Motor neuron (in vitro differentiated cells): ENCODE measurements at places on chromosomes 7 and 10. TPM values are rescaled to one million over a fixed set of nuclear protein-coding genes. Genes with fewer than 3 reads are reported as not detected.
A peak's percentile ranks its signal among the peaks of the same experiment; 100 is the strongest.

The KCNH2 gene
- total RNA-seq, result 0.26 and 0.38 TPM in 2 replicates

The AASS gene
- total RNA-seq, result 35.8 and 53.3 TPM in 2 replicates

The ATP6V0A4 gene
- total RNA-seq, result 0.13 and 0.14 TPM in 2 replicates

The NEUROG3 gene
- 0.13 and 0.27 TPM in 2 replicates for total RNA-seq

The ZWINT gene
- 3.0 and 3.2 TPM in 2 replicates for total RNA-seq

The NCF1 gene
- 2.7 and 2.8 TPM in 2 replicates for total RNA-seq

The OR6B1 gene
- 0.62 TPM in 1 of 2 replicates, not detected in the other for total RNA-seq

The PLEKHS1 gene
- 0.19 TPM in 1 of 2 replicates, not detected in the other for total RNA-seq

The ELN gene
- total RNA-seq, result 0.69 and 1.8 TPM in 2 replicates

The SPDYE16 gene
- 0.26 and 0.32 TPM in 2 replicates for total RNA-seq

DNA sequence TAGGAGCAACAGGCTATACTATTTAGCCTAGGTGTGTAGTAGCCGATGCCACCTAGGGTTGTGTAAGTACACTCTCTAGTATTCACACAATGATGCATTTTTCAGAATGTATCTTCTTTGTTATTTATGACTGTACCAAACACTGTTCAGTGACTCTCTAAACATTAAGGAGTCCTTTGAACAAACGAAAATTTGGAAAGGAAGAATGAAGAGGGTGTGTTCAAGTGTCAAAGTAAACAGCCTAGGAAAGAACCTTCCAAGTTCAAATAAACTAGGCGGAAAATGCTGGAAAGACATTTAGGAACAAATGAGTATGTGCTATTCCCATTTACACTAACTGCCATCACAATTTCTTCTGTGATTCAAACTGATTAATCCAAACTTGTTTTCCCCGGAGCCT lies 142.4 kb downstream of the CHCHD3 start:
- ATAC-seq, result no peak

GRCh38 chr7:140911746-140912145 lies 13.0 kb downstream of the BRAF start:
- ATAC-seq, result no peak

DNA sequence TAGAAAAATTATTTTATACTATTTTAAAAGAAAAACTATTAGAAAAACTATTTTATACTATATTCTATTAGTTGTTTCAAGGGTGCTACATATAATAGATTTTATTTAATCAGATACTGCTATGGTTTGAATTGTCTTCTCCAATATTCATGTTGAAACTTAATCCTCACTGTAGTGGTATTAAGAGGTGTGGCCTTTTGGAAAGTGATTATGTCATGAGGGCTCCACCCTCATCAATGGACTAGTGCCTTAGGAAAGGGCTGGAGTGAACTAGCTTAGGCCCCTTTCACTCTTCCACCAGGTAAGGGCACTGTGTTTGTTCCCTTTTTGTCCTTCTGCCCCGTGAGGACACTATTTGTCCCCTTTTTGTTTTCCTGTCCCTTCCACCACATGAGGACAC lies 111.6 kb downstream of the ATE1 start:
- no peak for ATAC-seq

DNA sequence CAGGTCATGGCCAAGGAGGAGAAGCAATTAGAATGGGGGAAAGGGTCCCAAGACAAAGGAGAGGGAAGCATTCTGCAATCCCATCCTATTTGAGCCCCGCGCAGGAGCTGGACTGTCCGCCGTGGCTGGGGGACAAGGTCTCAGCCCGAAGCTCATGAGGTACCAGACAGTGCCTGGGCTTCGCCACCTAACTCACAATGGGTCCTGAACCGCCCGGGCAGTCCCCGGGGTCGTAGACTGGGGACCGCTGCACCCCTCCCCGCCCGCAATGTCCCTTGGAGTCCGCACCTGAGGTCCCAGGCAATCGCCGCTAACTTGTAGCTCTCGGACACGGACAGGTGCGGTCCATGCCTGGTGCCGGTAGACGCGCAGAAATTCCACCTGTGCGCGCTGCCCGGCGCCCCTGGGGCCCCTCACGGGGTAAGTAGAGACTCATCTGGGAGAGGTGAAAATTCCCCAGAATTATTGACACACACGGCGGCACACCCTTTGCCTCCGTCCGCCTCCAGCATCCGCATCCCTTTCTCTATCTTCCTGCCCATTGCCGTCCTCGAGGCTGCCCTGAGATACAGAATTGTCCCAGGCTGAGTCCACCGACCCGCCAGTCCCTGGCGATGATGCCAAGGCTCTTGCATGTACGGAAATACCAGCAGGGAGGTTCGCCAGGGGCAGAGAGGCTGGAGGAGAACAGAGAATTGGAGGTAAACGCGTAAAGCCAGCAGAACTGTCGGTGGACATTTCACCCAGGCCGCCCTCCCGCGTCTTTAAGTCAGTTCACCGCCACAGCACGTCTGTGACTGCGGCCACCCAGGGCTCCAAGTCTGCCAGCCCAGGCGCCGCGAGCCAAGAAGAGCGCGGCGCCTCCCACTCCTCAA lies 1.8 kb downstream of the CHRM2 start:
- ATAC-seq, result peak; percentile 24

DNA sequence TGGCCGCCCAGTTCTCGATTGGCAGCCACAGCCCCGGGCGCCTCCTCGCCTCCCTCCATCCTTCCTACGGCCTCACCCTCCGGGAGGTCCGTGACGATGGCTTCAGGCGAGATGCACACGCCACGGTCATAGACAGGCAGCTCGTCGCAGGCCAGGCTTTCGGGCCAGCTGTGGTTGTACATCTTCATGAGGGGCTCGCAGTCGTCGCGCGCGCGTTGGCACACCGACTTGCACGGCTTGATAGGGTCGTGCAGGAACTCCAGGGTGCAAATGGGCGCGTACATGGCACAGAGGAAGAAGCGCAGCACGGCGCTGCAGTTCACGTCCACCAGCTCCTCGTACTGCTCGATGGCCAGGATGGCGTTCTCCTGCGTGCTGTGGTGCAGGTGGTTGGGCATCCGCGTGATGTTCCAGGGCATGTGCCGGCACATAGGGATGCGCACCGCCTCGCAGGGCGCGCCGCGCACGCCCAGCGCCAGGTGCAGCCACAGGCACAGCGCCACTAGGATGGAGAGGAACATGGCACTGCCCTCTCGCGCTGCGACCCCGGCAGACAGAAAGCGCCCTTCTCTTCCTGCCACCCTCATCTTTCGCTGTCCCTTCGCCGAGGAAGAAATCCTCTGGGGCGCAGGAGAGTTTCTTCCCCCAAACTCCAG lies 472 bp downstream of the SFRP4 start:
- peak; percentile 13 for ATAC-seq

GRCh38 chr10:4202938-4203337 lies 417.9 kb upstream of the KLF6 start:
- ATAC-seq, result no peak

DNA sequence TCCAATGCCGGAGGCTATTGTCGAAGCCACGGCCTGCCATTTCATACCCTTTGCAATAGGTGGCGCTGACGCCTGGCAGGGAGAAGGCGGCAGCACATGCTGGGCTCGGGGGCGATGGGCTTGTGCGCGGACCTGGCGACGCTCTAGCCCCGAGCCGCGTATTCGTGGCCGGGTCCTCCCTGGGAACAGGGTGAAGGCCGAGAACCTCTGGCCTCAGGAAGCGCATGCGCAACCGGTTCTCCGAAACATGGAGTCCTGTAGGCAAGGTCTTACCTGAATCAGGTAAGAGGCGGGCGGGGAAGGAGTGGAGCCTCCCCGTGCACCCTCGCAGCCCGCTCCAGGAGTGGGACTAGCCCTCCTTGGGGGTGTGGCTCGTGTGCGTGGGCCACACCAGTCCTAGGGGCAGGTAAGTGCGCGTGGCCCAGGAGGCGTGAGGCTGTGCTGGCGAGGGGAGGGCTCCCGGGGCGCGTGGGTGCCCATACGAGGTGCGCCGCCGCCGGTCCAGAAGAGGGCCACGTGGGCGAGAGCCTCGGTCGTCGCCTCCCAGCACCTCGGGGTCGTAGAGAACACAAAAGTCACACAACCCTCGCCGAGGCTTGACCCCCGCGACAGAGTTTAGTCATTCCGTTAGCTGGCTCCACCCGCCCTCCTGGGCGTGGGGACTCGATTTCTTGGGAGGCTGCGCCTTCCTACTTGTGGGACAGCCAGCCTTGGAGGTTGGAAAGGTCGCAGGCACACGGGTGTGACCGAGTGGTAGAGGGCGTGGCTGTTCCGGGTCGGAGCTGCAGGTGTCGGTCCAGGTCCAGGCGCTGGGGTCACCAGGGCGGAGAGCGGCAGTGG lies 5.6 kb upstream of the MEST start:
- ATAC-seq, result no peak

DNA sequence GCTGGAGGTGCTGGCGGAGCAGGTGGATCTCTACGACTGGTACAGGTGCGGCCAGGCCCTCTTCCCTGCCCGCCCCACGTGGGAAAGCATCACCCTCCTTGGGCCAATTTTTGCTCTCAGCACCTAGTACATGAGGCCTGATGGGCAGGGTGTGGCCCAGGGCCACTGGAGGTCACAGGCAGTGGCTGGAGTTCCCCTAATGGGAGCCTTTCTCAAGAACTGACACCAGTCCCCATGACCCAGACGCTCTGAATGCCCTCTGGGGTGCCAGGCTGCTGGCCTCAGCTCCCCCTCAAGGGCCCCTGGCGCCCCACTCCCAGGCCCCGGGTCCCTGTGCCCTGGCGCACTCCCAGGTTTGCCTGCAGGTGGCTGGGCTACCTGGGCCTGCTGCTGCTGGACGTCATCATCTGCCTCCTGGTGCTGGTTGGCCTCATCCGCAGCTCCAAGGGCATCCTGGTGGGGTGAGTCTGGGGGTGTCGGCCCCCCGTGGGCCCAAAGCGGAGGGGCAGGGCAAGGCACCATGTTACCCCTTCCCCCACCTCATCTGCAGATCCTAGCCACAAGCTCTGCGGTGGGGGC lies 15.9 kb downstream of the TTYH3 start:
- ATAC-seq, result no peak

DNA sequence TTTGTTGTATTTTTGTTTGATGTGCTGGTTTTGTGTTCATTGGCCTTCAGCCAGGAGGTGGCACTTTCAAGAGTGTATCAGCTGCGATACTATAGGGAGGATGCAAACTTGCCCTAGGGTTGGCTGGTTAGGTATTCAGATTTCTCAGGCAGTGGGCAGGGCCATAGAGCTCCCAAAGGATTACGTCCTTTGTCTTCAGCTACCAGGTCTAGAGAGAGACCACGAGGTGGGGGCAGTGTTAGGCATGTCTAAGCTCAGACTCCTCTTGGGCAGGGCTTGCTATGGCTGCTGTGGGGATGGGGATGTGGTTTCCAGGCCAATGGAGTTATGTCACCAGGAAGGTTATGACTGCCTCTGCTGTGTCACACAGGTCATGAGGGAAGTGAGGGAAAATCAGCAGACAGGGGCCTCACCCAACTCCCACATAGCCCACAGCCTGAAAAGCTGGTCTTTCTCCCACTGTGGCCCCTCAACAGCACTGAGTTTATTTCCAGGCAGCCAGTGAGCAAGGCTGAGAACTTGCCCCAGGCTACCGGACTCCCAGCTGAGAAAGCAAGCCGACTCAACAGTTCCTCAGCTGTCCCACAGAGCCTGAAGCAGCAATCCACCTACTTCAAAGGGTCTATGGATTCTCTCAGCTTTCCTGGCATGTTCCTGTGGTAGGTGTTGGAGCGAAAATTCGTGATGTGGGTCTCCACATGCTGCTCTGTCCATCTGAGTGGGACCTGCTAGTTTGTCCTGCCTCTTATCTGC lies 227.4 kb upstream of the COBL start:
- ATAC-seq, result no peak

DNA sequence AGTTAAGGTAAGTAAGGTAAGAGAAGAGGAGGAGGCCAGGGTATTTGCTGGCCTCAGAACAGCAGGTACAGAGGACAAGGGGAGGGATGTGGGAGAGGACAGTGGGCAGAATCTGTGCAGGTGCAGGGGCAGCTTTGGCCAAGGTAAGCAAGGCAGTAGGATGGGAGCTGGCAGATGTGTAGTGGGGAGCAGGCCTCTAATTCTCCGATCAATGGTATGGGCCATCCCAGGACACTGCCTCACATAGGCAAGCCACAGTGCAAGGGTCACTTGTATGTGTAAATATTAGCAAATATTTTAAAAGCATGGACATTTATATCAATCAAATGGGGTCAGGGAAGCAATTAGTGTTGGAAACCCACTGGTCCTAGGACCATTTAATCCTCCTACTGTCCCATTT lies 373.5 kb downstream of the GRID1 start:
- no peak for ATAC-seq

- no peak for ATAC-seq
Observed at GRCh38 chr10:36771725-36772124, 353.7 kb upstream of the ANKRD30A start.

- peak; percentile 96 for ATAC-seq
Observed at GRCh38 chr10:124539935-124540641, 78.5 kb downstream of the LHPP start.

DNA sequence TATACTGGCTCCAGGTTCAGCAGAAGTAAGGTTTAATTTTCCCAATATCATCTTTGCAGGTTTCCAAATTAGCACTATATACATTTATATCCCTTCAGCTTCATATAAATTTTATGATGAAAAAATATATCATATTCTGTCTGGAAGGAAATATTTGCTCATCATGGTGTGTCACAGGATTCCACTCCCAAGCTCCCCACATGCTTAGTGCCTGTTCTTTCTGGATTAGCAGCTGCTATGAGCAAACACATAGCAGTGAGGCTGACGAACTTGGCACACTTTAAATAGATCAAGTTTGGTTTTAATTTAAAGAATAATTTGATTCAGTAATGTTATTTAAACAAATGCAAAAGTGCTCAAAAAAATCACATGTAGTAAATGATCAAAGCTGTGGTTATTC lies 251.9 kb downstream of the AGMO start:
- ATAC-seq, result no peak

DNA sequence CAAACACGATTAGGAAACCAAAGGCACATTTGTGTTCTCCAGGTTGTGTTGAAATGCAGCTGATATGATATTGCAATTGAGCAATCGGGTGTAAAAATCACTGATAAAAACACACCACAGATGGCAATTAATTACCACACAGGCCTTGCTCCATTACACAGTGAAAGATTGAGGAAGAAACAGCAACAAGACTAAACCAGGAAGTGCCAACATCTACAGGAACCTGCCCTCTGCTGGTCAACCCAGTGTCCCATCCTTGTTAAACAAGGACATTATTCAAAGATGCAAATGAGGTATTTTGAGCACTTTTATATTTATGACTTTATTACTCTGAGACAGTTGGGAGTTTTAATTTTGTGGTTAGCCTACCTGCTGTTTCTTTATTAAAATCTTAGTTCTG lies 765.6 kb upstream of the GHITM start:
- peak; percentile 24 for ATAC-seq

DNA sequence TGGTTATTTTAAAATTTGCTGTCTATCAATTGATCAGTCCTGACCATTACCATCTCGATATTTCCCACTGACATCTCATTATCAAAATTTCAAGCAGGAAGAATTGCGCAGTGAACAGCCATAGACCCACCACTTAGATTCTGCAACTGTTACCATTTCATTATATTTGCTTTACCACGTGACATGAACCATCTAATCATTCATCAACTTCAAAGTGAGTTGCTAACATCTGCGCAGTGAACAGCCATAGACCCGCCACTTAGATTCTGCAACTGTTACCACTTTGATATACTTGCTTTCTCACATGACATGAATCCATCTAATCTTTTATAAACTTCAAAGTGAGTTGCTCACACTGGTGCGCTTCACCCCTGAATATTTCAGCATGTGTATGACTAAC lies 22.5 kb downstream of the FOXL3 start:
- no peak for ATAC-seq
